Omental fat pad (tissue), 4 donors: ENCODE measurements at places on chromosomes 12 and 14.

DNA sequence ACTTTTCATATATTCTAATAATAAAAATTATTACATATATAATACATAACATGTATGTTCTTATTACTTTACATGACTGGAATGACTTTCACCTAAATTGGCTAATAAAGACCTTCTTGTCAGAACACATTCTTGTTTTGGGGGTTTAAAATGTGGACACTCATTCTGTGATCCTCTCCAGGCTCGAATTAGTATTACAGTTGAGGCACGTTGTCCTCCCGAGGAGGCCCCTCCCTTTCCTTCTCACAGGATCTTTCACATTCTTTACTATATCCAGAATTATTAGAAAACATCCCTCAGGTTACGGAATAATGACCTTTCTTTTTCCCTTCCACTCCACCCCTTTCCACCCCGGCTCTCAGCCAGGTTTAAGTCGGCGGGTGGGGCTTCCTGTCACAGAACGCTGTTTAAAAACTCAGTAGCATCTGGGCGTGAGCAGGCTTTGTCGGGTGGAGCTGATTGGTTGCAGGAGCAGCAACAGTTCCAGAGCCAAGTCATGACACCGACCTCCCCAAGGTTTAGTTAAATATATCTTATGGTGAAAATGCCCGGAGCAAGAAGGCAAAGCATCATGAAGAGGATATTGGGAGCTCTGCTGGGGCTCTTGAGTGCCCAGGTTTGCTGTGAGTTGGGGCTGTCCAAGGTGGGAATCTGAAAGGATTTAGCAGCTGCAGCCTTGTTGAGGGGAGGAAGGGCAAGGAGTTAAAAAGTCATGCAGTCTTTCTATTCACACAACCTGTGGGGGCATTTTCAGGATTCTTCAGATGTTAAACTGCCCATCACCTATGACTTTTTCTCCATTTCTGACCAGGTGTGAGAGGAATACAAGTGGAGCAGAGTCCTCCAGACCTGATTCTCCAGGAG lies 396.7 kb upstream of the OR4E1 start:
- DNase-seq: no peak

DNA sequence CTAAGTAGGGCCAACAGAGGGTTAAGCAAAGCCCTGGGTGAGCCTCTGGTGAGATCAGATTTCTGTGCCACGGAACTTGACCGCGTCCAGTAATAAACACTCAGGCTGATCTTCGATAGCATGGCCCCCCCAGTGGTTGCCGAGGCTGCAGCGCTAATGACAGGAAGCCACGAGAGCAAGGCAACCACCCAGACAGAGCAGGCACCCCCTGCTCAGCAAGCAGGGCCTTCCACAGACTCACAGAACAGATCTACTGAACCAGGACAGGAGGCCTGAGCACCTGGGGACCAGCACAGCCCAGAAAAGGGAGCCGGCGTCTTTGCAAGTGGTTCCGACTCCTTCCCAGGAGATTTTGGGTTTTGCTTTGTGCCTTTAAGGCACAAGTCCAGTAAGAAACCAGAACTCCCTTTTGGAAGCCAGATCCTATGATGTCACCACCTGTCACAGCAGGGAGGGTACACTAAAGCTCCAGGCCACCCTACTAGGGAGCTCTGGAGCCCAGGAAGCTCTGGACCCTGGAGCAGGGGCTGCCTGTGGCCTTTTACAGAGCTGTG lies 42.3 kb downstream of the BCL11B start:
- DNase-seq: no peak

GRCh38 chr14:74407801-74408154 lies 18.2 kb downstream of the SYNDIG1L start:
- DNase-seq: no peak

GRCh38 chr14:105414456-105415371 lies 4.9 kb upstream of the MTA1 start:
- DNase-seq: no peak

- no peak for DNase-seq
These were observed 822.7 kb downstream of the LRFN5 start for GRCh38 chr14:42429401-42429800.

DNA sequence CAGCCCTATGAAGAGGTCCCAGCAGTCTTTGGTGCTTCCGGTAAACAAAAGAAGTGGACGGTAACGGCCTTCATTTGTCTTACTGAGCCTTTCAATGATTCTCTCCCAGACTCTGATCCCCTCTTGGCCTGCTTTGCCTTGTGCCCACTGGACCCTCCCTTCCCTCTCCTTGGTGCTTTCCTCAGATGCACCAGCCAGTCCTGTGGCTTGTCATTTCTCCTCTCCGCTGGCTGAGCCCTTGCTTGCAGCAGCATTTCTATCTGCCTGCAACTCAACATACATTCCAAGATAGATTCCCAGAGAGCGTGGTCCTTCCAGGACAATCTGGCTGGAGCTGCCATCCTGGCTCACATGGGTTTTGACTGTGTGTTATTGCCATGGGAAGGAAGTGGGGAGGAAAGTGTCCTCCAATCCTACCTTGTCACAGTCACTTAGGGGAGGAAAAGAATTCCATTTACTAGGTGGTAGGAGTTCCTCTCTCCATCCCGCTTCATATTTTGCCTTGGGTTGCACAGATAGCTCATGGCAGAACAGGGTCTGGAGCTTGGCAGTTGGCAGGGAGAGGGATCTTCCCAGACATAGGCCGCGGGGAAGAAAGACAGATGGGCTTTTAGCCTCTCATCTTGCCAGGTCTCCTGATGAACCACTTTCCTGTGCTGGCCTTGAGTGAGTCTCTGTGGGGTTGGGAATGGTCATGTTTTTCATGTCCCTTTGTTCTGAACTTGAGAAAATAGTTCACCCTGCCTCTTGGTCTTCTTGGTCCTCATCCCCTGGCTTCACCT lies 92.8 kb upstream of the KCNA1 start:
- no peak for DNase-seq

DNA sequence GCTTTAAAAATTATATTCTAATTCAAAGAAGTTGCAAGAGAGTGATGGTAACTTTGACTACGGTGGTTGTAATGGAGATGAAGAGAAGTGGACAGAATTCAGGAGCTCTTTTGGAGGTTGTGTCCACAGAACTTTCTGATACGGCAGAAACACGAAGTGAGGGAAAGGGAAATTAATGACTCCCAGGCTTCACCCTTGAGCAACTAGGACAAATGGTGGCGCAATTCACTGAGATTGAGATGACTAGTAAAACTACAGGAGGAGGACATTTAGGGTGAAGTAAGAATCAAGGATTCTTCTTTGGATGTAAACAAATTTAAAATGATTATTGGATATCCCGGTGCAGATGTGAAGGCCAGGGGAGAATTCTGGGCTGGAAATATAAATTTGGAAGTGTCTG lies 212.6 kb downstream of the PTPRO start:
- peak; percentile 34 for DNase-seq

GRCh38 chr14:55926007-55926406 lies 192.2 kb upstream of the PELI2 start:
- no peak for DNase-seq

- no peak for DNase-seq
These were observed 613.0 kb downstream of the DIO2 start for GRCh38 chr14:79598339-79598738.

- no peak for DNase-seq
These were observed 91.9 kb downstream of the DICER1 start for GRCh38 chr14:95065411-95065810.

GRCh38 chr14:94027566-94028449 lies 1.7 kb downstream of the OTUB2 start:
- DNase-seq: no peak

DNA sequence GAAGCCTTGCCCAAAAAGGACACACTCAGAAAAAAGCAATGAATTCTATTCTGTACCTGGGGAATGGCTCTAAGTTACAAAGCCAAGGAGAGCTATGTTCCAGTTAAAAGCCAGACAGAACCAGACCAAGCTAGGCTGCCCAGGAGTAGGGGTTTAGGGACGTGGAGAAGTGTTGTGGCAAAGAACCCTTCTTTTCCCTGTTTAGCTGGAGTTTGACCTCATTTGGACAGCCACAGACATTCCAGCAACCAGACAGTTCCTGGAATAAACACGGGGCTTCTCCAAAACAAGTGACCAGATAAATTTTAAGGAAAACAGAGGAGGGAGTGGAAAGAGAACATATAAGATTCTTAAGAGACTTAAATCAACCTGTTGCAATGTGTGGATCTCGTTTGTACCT lies 62.3 kb downstream of the GCH1 start:
- DNase-seq: no peak

DNA sequence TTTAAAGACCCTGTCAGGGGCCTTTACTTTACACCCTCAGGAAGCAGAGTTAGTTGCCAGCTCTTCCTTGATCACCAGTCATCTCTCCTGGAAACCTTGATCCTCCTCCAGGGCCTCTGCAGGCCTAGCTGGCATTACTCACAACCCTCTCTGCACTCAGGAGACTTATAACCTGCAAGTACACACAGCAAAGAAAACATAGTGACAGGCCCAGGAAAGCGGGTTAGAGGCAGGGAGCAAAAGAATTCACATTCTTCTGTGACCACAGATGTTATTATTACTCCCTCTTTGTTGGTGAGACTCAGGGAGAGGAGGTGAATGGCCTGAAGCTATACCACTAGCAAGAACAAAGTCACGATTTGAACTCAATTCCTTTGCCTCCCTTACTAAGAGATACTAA lies 87.4 kb downstream of the OR11H12 start:
- DNase-seq: no peak

- DNase-seq: no peak
These were observed 279.9 kb upstream of the SYT1 start for GRCh38 chr12:78584695-78585094.

DNA sequence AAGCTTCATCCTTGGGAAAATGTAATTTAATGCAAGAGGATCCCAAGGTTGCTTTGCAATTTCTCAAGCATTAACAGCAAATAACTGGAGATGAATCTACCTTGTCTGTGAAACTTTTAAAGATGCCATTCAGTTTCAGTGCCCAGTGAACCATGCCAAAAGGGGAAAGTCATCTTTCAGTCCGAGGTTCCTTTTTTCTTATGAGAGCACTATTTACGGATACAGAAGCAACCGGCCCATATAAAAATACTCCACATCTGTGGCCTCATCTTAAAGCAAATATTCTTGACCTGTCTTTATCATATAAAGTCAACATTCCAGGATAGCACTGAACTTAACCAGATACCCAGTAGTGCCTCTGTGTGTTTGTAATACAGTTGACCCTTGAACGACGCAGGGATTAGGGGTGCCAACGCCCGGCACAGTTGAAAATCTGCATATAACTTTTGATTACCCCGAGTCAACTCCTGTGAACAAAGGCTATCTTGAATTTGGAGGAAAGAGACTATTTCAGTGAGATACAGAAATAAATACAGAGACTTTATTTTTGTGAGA lies 209.4 kb downstream of the PCNX1 start:
- no peak for DNase-seq

GRCh38 chr14:56025191-56025590 lies 93.0 kb upstream of the PELI2 start:
- DNase-seq: no peak

DNA sequence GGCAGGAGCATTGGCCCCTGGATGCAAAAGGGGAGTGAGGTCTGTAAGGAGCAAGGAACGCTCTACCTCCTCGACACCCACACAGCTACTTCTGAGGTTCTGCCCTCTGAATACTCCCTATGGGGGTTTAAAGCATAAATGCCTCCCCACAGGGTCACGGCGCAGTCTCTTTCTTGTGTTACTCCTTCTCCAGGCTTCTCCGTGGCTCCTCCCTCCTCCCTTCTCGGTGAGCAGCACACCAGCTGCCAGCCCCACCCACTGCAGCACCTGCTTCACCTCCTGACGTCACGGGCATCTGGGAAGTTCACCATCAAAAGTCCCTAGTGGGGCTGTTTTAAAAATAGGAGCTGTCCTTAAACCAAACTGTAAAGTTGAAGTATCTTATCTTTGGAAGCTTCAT lies 67.3 kb downstream of the SPTB start:
- no peak for DNase-seq

DNA sequence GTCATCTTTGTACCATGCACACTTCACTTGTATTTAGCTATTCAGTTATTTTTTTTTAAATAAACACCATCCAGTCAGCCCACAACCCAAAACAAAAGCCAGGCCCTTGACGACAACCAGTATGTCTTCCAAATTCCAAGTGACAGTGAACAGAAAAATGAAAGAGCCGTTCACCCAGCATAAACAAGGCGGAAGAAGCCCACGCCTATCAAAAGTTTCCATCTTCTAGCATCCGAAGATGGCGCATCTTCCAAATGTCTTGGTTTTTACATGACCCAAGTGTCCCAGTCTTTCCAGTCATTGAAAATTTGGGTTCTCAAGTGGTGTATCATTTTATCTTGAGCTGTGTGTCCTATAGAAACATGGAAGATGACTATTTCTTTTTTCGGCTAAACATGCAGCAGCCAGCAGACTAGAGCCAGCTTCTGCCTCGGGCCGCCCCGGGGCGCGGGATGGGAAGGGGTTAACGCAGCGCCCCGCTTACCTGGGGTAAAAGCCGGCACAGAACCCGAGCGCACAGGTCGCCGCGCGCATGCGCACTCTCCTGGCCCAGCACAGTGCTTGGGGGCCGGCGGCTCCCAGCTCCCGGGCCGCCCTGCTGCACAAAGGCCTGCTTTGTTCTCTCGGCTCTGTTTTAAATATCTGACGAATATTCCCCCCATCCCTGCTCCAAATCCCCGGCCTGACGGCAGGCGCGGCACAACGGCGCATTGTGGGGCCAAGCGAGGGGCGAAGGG lies 164.8 kb downstream of the ZFP36L1 start:
- no peak for DNase-seq

- no peak for DNase-seq
These were observed 24.8 kb downstream of the SLC39A9 start for GRCh38 chr14:69423279-69423678.

DNA sequence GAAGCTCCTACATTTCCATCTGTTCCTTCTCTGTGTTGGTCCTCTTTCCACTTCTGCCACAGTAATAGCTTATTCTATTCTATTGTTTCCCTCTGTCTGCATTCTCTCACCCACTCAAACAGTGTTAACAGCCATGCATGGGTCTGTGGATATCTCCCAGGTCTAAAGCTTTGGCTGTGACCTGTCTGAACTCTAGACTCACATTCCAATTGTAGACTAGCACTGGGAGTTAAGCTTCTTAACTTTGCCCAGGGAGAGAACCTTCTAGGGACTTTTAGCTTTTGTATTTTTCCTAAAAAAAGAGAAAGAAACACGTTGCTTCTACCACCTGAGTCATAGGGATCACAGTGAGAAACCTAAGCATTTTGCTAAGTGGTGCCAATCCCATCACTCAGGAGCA lies 36.7 kb downstream of the PTPRR start:
- no peak for DNase-seq

GRCh38 chr12:238736-239398 lies 23.8 kb downstream of the SLC6A13 start:
- DNase-seq: no peak

GRCh38 chr14:78425782-78426181 lies 255.6 kb downstream of the NRXN3 start:
- DNase-seq: no peak

GRCh38 chr12:3335078-3335487 lies 155.9 kb upstream of the PRMT8 start:
- DNase-seq: no peak

- no peak for DNase-seq
These were observed 8.4 kb downstream of the PAPLN start for GRCh38 chr14:73245480-73246325.
